ENCODE measurements at places on chromosomes 2 and 18.

DNA sequence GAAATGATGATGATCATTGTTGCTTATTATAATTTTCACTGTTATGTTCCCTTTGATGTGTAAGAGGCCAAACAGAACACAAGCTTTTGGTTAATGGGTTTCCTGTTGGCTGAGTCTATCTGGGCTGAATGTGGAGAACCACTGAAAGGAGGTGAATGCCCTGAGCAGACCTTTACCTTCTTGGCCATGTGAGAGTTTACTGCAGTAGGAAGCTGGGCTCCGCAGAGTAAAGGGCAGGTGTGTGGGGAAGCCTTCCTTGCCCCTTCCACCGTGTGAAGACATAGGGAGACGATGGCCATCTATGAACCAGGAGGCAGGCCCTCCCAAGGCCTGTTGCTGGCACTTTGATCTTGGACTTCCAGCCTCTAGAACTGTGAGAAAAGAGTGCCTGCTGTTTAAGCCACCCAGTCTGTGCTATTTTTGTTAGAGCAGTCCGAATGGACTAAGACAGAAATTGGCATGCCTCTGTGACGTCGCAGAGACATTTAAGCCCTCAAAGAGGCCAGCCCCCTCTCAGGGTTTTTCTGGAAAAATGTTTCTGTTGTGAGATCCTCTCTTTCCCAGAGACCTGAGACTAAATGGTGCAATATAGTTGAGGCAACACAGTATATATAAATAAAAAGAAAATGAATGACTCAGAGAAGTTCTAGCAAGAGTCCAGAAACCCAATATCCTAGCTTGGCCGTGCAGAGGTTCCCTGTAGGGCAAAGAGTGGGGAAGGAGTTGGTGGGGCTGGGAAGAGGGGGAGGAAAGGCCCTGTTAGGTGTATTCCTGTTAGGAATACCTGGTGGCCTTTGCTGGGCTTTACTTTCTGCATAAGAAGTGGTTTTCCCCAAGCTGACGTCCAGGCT lies 121.9 kb upstream of the LGALSL start:
- no peak for DNase-seq

GRCh38 chr2:168798888-168799410 lies 3.5 kb upstream of the NOSTRIN start:
- DNase-seq, result no peak

GRCh38 chr2:43191947-43192516 lies 34.4 kb downstream of the ZFP36L2 start:
- no peak for DNase-seq

DNA sequence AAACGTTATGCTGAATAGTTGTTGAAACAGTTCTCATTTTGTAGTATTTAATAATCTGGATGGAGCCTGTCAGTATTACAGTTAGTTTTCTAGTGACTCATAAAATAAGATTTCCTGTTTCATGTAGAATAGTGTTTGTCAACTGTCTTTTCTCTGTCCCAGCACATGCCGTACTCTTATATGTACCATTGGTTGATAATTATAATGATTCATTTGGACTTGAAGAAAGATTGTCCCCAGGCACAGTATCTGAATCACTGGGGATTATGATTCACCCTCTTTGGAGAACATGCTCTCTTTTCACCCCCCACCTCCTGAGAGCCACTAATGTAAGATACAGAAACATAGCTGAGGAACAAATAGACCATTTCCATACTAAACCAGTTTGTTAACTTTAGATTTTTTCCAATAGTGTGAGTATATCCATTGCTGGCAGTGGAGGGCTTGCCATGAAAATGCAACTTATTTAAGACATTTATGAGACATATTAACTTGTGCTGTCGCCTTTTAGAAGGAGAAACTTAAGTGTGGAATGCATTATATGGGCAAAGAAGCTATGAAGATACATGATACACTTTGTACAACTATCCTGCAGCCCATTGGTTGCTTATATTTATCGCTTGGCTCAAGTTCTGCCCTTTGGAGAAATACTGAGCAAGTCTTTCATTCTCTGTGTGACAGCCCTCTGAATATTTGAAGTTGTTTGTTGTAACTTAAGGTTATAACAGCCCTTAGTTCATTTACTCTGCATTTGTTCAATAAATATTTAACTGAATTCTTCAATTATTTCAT lies 12.4 kb downstream of the COPS8 start:
- DNase-seq, result peak; percentile 87

DNA sequence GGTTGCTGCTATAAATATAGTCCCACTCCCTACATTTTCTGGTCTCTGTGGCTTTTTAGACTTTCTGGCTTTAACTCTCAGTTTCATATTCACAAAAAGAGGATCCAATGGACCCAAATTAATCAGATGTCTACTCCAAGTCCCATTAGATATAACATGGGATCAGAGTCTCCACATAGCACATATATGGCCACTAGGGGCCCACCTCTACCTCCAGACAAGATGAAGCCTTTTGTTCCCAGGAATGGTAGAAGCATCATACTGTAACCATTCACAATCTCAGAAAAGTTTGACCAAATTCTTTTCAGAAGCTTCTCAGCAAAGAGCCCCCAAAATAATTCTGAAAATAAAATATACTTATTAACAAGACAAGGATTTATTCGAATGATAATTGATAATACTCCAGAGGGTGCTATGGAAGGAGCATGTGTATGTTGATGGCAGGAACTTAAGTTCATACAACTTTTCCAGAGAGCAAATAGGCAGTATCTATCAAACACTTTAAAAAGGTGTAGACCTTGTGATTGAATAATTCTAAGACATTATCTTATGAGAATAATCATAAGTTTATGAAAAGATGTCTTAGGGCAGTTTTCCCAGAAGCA lies 382.3 kb upstream of the CRIM1 start:
- DNase-seq, result peak; percentile 36

DNA sequence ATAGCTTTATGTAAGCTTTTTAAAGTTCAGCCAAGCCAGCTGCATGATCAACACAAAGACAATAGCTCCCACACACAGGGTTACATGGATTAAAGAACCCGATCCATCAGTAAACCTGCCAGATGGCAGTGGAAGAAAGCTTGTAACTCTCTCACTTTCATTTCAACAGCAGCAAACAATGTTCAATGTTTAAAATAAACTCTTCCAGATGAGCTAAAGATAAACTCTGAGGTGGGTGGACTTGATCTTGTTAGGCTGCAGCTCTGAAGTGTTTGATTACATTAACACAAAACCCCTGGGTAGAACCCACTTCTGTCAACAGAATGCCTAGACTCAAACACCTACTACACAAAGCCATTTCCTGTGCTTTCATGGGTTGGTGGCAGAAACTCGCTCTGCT lies 13.9 kb downstream of the RDH14 start:
- DNase-seq, result no peak

DNA sequence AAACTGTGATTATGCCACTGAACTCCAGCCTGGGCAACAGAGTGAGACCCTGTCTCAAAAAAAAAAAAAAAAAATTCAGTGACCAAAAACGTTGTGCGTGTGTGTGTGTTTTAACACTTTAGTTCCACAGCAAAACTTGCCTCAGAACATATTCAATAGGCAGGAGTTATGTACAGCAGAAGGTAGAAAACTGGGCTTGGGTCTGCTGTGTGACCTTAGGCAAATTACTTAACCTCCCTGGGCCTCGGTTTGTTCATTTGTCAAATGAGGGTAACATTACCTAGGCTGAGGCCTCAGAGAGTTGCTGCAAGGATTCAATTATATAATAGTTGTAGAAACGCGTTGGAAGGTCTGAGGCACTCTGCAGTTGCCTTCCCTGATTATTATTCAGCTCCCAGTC lies 10.3 kb upstream of the SCG2 start:
- no peak for DNase-seq

DNA sequence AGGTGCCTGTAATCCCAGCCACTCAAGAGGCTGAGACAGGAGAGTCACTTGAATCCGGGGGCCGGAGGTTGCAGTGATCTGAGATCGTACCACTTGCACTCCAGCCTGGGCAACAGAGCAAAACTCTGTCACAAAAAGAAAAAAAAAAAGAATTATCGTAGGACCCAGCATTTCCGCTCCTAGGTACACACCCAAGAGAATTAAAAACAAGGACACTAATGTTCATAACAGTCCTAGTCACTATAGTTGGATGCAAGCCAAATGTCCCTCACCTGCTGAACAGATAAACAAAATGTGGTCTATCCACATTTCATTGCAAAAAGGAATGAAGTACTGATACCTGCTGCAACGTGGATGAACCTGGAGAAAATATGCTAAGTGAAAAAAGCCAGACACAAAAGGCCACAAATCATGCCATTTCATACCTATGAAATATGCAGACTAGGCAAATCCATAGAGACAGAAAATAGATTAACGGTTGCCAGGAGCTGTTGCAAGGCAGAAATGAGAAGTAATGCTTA lies 21.2 kb downstream of the ADRA2B start:
- DNase-seq, result no peak

- peak; percentile 25 for DNase-seq
These were observed 19.0 kb upstream of the DIPK1C start for GRCh38 chr18:74476140-74476539.

DNA sequence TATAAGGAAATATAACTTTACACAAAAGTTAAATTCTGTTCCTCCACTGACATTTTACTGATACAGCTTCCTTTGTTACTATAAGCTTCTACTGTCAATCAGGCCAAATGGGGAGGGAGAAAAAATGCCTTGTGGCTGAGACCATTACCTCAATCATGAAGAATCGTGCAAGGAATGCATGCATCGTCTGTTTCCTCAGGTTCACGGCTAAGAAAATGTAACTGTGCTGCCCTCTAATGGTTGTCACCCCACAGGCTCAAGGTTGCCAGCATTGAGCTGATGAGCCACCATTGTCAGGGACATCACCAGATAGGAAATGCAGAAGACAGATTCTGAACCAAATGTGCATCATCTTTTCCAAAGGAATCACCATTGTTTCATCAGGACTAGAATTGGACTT lies 426.9 kb downstream of the CDH2 start:
- DNase-seq, result peak; percentile 90

- DNase-seq, result no peak
These were observed 17.3 kb upstream of the EPC2 start for GRCh38 chr2:148627224-148627623.

- DNase-seq, result peak; percentile 77
These were observed 98.3 kb downstream of the NAB1 start for GRCh38 chr2:190746971-190747761.

GRCh38 chr2:219575566-219576504 lies 3.7 kb downstream of the INHA start:
- DNase-seq, result no peak

GRCh38 chr2:95345081-95345562 lies 48.0 kb downstream of the KCNIP3 start:
- no peak for DNase-seq

DNA sequence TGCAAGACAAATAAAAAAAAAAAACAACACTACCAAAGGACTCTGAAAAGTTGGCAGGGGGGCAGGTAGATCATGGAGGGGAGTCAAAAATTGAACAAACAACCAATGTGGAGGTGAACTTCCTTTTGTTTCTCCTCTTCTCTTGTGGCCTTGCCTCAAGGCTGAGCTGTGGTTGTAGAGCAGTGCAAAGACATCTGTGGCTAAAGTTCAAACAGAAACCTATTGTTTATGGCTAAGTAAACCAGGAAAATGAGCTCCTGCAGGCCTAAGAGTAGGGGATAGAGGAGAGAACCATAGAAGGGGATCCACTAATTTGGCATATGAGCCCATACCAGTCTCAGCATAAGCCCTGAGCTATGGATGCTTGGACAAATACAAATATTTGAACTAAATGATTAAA lies 40.2 kb upstream of the EGR4 start:
- no peak for DNase-seq

GRCh38 chr2:230360028-230360427 lies 33.0 kb downstream of the SP140L start:
- DNase-seq, result no peak

DNA sequence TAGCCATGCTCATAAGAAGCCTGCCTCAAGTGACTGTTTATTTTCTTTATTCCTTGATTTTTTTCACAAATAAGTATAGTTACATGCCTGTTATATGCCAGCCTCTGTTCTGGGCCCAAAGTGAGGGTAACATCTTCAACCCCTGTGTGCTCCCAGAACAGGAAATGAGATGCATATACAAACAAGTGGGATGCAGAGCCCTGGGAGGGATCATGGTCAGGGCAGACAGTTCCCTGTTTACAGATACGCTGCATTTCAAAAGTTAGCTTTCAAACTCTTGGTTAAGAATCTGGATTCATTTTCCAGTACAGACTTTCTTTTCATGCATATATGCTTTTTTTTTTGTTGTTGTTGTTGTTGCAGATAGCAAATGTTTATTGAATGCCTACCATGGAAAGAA lies 24.4 kb downstream of the GPR39 start:
- no peak for DNase-seq

DNA sequence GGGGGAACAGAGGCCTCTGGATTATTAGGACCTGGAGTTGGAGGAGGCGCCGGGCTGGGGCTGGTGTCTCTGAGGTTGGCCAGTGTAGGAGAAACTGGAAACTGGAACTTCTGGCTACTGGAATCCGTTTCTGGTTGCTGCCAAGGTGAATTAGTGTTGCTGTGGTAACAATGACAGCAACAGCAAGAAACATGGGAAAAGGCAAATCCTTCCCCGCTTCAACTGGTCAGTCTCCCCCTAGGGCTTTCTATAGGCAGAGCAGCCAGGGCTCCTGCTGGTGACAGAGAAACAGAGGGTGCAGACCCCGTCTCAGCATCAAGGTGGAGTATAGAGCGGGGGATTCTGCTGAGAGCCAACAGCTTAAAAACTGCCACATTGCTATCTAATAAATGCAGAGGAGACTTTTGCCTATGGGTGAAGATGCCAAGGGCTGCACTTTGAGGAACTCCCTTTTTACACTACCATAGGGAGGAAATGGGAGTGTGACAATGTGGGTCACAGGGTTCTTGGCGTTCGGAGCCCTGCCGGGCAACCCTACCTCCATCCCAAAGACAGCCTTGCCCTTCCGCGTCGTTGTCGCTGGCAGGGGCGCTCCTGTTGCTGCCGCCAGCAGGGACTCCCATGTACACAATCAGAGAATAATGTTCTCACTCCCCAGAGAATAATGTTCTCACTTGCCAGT lies 81.4 kb upstream of the CABLES1 start:
- peak; percentile 56 for DNase-seq

GRCh38 chr2:105224444-105224843 lies 17.1 kb upstream of the GPR45 start:
- no peak for DNase-seq

DNA sequence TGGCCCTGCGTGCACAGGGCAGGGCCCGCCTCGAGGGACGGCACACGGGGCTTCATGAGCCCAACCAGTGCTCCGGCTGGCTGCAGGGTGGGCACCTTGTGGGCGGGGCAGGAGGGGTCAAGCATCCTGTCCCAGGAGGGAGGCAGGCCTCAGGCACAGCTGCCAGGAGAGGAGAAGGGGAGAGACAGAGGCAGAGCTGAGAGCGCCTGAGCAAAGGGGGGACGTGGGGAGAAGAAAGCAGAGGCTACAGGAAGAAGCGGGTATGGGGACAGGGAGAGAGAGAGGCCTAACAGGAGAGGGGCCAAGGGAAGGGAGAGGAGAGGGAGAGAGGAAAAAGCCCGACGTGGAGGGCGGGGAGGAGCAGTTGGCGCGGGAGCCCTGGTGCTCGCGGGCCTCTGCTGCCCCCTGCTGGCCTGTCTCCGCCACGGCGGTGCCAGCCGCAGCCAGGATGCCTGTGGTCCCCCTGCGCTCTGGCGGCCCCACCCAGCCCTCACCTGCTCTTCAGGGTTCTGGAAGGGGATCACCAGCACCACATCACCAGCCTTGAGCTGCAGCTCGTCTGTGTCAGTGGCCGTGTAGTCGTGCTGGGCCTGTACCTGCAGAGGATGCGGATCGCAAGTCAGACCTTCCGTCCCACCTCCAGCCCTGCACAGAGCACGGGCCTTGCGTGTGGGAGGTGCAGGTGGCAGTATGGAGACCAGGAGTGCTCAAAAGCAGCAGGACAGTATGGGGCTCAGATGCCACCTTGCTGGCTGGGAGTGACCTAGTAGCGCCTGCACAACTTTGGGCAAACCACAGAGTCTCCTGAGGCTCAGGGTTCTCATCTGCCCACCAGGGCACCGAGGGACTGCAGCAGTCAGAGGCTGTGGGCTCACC lies 56.8 kb downstream of the BIN1 start:
- DNase-seq, result peak; percentile 55
